Activated naive CD8-positive, alpha-beta T cell treated with anti-CD3 and anti-CD28 coated beads for 36 hours (primary cell): ENCODE measurements at places on chromosomes 2 and 18.

- no peaks in the 10 kb centered on the region for H3K27me3 ChIP-seq
- H3K4me3 ChIP-seq = peak overlapping the region; percentile 66
- H3K36me3 ChIP-seq = peaks cover 29% of the 10 kb centered on the region
- peak overlapping the region; percentile 15 for H3K27ac ChIP-seq
Measured at GRCh38 chr2:69831354-69831905, 2.0 kb downstream of the GMCL1 start.

DNA sequence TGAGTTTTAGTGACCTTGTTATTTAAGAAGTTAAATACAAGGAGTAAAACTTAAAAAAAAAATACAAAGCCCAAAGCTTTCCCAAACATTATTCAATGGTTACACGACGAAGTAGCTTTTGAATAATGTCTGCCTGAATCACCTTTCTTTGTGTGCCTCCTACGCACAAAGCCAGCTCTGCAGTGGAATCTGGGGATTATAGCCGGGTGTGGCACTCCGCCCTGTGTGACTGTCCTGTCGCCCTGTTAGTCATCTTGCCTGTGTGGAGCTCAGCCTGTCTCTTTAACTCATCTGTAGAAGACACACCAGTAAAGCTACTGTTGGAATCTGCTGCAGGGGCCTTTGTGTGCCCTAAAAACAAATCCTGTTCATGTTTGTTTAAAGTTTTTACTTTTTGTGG is 79.4 kb upstream of the TCF7L1 start:
- H3K27ac ChIP-seq = no peak overlapping the region
- H3K4me3 ChIP-seq = no peak overlapping the region
- peaks cover 17% of the 10 kb centered on the region for H3K36me3 ChIP-seq
- no peaks in the 10 kb centered on the region for H3K27me3 ChIP-seq
- peaks cover 17% of the 10 kb centered on the region for H3K4me1 ChIP-seq
- no peak for DNase-seq

DNA sequence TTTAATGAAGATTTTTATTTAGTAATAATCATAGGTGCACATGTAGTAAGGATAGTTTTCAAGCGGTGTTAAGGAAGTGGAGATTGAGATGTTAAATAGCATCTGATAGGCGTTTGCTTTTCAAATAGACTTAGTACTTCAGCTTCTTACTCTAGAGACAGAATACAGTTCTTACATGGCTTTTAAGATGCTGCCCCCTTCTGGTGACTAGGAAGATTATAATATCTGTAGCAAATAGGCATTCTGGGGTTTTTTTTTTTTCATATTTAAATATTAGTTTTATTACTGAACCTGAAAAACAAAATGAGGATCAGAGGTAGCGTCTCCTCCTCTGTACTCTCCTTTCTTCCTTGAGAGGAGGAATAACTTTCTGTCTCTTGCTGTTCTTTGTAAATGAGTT is 100.2 kb downstream of the AGAP1 start:
- no peak overlapping the region for H3K27ac ChIP-seq
- no peak overlapping the region for H3K4me3 ChIP-seq
- H3K4me1 ChIP-seq = no peaks in the 10 kb centered on the region
- DNase-seq = no peak
- H3K27me3 ChIP-seq = peaks cover 8% of the 10 kb centered on the region

DNA sequence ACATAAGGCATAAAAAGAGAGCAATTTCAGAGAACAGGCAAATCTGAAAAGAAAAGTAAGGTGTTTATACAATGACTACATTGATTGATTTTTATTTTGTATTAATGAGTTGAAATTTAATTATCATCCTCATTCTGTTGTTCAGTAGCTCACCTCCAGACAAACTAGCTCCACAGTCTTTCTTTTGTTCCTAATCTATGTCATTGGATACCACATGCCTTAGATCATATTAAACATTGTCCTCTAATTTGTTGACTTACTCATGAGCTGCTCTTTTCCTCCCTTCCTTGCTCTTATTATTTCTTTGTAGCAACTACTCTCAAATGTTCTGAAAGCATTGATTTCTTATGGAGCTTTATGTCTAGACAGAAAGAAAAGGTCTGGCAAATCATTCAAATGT is 185.5 kb upstream of the ZSWIM2 start:
- H3K4me3 ChIP-seq = no peak overlapping the region
- DNase-seq = no peak
- no peak overlapping the region for H3K27ac ChIP-seq

DNA sequence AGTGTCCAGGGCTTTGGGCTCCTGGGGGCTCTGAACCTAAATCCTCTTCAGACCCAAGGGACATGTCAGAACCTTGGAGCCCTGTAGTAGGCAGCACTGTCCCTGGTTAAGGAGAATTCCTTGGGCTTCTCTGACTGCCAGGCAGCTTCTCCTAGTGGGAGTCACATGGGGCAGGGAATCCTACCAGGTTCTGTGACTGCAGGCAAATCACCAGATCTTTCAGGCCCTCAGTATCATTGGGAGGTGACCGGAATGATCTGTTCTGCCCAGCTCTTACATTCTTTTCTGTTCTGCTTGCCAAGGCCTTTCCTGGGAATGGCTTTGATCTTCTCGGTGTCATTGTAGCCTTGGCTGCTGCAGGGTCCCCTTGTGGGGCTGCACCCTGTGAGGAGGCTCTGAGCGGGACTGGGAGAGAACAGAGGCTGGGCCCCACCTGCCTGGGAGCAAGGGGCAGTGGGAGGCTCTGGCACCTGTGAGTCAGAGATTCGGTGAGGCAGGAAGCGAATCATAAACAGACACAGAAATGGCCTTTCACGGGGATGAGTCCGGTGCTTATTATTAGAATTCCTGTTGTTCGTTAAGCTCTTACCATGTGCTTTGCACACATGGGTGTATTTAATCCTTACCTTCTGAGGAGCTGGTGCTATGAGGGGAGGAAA is 14.1 kb downstream of the CEP68 start:
- DNase-seq = no peak
- H3K27ac ChIP-seq = peak overlapping the region; percentile 79
- H3K4me3 ChIP-seq = no peak overlapping the region
- peaks cover 2% of the 10 kb centered on the region for H3K36me3 ChIP-seq
- no peaks in the 10 kb centered on the region for H3K27me3 ChIP-seq

- DNase-seq = no peak
- H3K36me3 ChIP-seq = no peaks in the 10 kb centered on the region
- no peak overlapping the region for H3K4me3 ChIP-seq
- H3K27ac ChIP-seq = no peak overlapping the region
- no peaks in the 10 kb centered on the region for H3K4me1 ChIP-seq
Measured at GRCh38 chr18:61606759-61607158, 273.5 kb downstream of the CDH20 start.

DNA sequence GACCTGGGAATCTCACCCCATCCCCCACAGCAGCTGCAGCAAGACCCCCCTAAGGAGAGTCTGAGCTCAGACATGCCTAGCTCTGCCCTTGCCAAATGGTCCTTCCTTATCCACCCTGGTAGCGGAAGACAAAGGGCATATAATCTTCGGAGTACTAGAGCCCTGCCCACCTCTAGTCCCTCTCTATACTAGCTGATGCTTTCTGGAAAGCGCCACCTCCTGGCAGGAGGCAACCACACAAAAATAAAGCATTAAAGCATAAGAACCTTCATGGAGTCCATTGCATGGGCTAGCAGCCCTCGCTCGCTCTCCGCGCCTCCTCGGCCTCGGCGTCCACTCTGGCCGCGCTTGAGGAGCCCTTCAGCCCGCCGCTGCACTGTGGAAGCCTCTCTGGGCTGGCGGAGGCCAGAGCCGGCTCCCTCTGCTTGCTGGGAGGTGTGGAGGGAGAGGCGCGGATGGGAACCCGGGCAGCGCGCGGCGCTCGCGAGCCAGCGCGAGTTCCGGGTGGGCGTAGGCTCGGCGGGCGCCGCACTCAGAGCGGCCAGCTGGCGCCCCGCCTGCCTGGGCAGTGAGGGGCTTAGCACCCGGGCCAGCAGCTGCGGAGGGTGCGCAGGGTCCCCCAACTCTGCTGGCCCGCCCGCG is 941.2 kb downstream of the SUCLG1 start:
- no peak overlapping the region for H3K4me3 ChIP-seq
- no peaks in the 10 kb centered on the region for H3K27me3 ChIP-seq
- H3K36me3 ChIP-seq = no peaks in the 10 kb centered on the region
- no peak overlapping the region for H3K27ac ChIP-seq
- DNase-seq = no peak

DNA sequence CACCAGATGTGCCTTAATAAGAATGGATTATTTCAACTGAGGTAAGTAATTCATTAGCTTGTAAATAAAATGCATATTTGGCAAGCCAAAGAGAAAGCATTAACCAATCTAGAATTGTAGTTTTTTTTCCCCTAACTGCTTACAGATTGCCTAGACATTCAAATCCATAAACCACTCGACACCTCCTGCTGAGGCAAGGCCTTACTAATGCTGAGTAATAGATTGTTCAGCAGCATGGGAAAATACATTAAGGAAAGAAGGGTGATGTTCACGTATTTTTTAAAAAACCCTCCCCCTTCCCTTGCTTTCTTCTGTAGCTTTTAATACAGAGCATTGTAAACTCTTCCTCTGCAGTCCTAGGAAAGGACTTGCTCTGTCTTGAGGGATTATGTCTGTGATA is 17.0 kb upstream of the LINC00305 start:
- no peaks in the 10 kb centered on the region for H3K4me1 ChIP-seq
- H3K4me3 ChIP-seq = no peak overlapping the region
- H3K36me3 ChIP-seq = no peaks in the 10 kb centered on the region
- no peak overlapping the region for H3K27ac ChIP-seq
- no peak for DNase-seq
